Renal cortex interstitium (tissue), 15 donors: ENCODE measurements at places on chromosomes 7 and 10. TPM values are rescaled to one million over a fixed set of nuclear protein-coding genes. Genes with fewer than 3 reads are reported as not detected.

DNA sequence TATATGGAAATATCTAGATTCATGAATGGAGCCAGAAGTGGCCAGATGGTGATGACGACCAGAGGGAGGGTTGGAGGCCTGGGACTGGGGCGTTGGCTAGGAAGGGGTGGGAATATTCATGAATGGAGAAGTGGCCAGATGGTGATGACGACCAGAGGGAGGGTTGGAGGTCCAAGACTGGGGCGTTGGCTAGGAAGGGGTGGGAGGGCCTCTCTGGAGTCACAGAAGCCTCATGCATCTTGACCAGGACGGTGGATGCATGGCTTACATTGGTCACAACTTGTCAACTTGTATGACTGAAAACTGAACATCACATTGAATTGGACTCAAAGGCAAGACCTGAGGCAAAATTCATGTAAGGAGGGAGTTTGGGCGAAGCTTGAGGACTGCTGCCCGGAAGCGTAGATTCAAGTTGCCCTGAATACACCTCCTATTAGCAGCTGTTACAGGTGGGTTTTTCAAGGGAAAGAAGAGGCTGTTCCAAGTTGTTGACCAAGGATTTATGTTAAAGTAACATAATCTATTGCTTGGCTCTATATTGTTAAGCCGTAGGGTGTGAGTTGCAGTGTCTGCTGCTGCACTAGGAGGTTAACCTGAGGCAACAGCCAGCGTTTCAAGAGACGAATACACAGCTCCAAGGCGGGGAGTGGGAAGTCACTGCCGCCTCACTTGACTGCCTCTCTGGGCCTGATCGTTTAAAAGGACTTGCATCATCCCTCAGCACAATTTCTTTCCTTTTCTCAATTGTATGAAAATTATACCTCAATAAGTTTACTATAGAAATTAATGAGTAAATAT lies 55.1 kb upstream of the FAM20C start:
- no peak for DNase-seq

CYP2C19 gene
- polyA plus RNA-seq, result not detected

DNA sequence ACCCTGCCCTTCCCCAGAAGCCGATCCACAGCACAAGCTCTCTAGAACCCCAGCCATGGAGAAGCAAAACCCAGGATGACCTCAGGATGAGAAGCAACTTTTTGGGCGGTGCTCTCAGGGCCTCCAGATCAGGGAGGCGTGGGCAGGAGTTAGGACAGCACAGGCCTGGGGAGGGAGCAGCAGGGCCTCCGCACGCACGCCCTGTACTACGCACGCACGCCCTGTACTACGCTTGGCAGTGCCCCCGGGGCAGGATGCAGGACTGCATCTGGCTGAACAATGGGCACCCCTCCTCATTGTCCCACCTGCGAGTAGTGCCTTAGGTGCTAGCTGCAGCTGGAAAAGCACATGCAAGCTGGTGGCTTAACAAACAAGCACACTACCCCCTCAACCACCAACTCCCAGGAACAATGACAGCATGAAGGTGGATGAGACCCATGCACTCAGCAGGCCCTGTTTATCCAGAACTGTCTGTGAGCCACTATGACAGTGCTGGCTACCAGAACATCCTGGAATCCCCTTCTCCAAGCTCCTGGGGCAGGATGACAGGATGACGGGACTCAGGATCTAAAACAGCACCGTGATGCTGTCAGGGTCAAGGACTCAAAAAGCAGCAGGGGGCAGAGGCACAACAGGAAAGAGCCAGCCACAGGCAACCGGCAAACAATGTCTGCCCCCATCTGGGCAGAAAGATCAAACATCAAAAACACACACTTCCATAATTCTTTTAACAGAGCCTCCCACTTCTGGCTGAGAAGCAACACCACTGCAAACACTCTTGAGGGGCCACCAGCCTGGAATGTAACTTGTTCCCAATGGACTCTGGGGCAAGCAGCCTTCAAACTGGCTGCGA lies 11.8 kb downstream of the PODXL start:
- no peak for DNase-seq

GRCh38 chr7:103632972-103633371 lies 187.0 kb upstream of the SLC26A5 start:
- no peak for DNase-seq

DNA sequence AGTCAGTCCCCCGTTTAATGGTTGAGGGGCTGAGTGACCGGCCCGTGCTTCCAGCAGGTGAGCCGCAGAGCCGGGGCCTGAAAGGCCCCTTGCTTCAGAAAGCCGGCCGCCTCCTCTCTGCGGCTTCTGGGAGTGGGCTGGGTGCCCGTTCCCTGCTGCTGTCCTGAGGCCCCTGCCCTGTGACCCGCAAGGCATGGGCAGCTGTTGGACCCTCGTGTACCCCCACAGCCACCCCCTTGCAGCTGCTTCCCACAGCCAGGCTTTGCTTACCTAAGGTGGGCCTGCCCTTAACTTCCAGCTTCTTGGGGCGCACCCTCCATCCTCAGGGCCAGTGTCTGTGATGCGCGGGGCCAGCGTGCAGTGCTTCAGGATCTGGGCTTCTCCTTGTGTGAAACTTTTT lies 26.6 kb downstream of the PFKFB3 start:
- no peak for DNase-seq

CPN1 gene
- 3.2 TPM for polyA plus RNA-seq

GRCh38 chr7:95925236-95925635 lies 152.9 kb downstream of the DYNC1I1 start:
- DNase-seq, result no peak

- DNase-seq, result no peak
Measured at GRCh38 chr7:47737601-47738000, 155.7 kb upstream of the TNS3 start.
